ENCODE measurements at places on chromosomes 6 and 20. TPM values are rescaled to one million over a fixed set of nuclear protein-coding genes. Genes with fewer than 3 reads are reported as not detected.

The RBM12 gene
- total RNA-seq = 31.8 TPM

DNA sequence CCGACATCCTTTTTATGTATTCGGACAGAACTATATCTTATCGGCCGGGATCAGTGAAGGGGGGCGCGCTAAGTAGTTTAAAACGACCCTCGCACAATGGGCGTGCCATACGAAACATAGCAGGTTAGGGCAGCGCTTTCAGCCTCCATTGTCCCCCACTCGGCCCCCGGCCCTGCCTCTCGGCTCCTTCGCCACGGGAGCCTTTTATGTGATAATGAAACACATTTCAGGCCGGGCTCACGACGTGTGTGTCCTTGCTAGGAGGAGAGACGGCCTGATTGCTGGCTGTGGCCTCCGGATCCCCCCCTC is 5.3 kb downstream of the FOXA2 start:
- peak; percentile 51 for DNase-seq

The HLA-DOA gene
- total RNA-seq = 0.60 TPM

The RBBP8NL gene
- total RNA-seq = 1.1 TPM

The RNF182 gene
- total RNA-seq = 0.46 TPM

The LPA gene
- total RNA-seq = 1.9 TPM

GRCh38 chr6:118535176-118535844 is 12.8 kb upstream of the PLN start:
- DNase-seq = no peak

GRCh38 chr20:46833360-46833759 is 61.3 kb upstream of the EYA2 start:
- no peak for DNase-seq

Data from pancreas (tissue), 10 donors.